Keratinocyte (primary cell): ENCODE measurements at places on chromosomes 12 and 14. TPM values are rescaled to one million over a fixed set of nuclear protein-coding genes. Genes with fewer than 3 reads are reported as not detected.

DNA sequence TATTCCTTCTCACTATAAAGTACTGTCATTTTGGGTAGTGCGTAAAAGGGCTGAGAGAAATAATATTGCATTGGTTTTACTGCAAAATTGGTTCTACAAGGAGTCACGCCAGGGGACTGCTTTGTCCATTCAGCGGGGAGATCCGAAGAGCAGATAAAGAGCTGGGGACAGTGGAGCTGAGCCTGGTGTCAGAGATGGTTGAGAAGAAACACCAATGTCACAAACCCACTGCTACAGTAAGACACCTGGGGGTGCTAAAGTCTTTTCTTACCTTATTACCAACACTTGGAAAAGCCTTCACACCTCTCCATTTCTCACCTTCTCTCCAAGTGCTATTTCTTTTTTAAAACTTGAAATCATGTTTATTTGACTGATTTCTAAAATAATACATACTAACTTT, 14.1 kb downstream of the IL31 start:
- H3K27ac ChIP-seq: no peak overlapping the region
- H3K36me3 ChIP-seq: no peaks in the 10 kb centered on the region
- DNase-seq: no peak
- peaks cover 2% of the 10 kb centered on the region for H3K4me1 ChIP-seq

- no peak overlapping the region for H3K27ac ChIP-seq
- H3K4me1 ChIP-seq: no peaks in the 10 kb centered on the region
- no peaks in the 10 kb centered on the region for H3K36me3 ChIP-seq
- H3K27me3 ChIP-seq: peaks cover 9% of the 10 kb centered on the region
- H3K4me3 ChIP-seq: no peak overlapping the region
- no peak for DNase-seq
Observed at GRCh38 chr14:58947814-58948445, 240.5 kb upstream of the DAAM1 start.

DNA sequence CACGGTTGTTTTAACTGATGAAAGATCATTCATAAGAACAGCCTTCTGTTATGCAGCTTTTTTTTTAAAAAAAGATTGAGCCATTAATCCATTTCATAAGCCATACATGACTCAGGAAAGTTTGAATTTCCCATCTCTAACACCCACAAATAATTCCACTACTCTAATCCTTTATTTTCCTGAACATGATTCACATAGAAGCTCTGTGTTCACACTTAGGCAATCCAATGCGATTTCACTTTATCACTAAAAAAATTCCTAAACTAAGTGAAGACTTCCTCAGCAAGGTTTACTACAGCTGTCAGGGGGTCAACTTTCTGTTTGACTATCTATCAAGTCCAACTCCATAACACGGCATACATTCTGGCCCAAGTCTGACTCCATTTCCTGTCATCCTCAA, 25.9 kb downstream of the PKP2 start:
- H3K4me1 ChIP-seq: no peaks in the 10 kb centered on the region
- no peak overlapping the region for H3K4me3 ChIP-seq
- H3K36me3 ChIP-seq: peaks cover 20% of the 10 kb centered on the region
- H3K27ac ChIP-seq: no peak overlapping the region
- DNase-seq: no peak
- no peaks in the 10 kb centered on the region for H3K27me3 ChIP-seq

GRCh38 chr14:103330536-103330935, 3.5 kb upstream of the EIF5 start:
- no peak overlapping the region for H3K27ac ChIP-seq
- peaks cover 4% of the 10 kb centered on the region for H3K36me3 ChIP-seq
- DNase-seq: no peak
- H3K4me3 ChIP-seq: no peak overlapping the region

TAS2R50 gene
- 0.10 TPM in 1 of 3 replicates, not detected in the others for polyA plus RNA-seq

GZMB gene
- 0.08 TPM in 1 of 3 replicates, not detected in the others for polyA plus RNA-seq

PRDM4 gene
- 26.5 to 27.5 TPM (median 27.2 TPM) in 3 replicates for polyA plus RNA-seq
